NCI-H2107 (cell line): ENCODE measurements at places on chromosomes 4 and X.
A peak's percentile ranks its signal among the peaks of the same experiment; 100 is the strongest.

GRCh38 chr4:106261980-106262379 is 54.0 kb downstream of the TBCK start:
- DNase-seq, result no peak

DNA sequence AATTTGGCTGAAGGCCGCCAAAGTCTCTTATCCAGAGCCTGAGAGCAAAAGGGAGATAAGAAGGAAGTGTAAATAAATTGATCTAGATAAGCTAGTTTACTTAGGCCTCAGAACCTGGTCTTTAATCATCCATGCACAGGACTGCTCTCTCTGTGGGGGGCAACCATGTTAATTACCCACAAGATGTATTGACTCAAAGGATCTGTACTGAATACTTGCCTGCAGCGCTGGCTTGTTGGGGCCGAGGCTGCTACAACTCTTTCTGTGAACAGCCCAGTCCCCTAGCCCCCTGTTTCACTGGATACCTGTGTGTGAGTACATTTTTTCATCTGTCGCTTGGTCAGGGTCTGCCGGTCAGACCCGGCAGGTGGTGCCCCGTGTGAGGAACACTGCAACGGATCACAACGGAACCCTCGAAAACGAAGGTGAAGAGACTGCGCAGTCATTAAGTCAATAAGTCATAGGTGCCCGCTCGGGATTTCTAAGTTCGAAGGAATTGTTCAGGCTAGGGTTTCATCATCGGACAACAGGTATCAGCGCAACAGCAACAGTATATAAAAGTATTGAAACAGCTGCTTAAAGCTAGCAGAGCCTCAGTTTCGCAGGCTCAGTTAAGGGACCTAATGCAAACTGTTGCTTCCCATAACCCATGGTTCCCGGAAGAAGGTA is 8.3 kb downstream of the MAGEA11 start:
- DNase-seq, result no peak

GRCh38 chrX:50093625-50094024 is 107.2 kb downstream of the AKAP4 start:
- DNase-seq, result no peak

GRCh38 chr4:123304151-123304964 is 92.2 kb upstream of the SPRY1 start:
- DNase-seq, result peak; percentile 29

GRCh38 chr4:97665553-97665952 is 477.7 kb downstream of the STPG2 start:
- no peak for DNase-seq

DNA sequence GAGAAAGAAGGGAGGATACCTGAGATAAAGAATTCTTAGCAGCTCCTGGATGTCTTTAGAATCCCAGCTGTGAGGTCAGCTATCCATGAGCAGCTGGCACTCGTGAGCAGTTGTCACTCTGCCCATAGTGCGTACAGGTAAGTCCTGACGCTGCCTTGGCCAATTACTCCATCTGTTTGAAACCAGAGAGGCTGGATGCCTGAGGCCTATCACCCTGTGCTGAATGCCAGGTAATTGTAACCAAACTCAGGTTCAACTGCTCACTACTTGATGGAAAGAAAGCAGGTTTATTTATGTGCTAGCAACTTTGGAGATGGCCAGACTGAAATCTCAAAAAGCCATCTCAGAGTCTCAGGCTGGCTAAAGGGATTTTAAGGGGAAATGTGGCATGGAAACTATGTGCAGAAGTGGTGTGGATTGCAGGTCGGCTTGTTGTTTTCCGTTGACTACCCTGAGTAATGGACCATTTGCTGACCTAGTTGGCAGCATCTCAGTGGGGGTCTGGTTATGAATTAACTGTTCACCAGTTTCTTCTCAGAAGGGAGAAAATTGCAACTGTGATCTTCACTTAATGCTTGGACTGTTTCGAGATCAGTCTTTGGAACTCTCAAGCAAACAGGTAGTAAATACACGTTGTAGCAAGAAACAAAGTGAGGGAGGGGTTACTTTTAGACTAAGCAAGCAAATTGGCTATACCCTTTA is 1614.0 kb upstream of the PCDH10 start:
- no peak for DNase-seq

DNA sequence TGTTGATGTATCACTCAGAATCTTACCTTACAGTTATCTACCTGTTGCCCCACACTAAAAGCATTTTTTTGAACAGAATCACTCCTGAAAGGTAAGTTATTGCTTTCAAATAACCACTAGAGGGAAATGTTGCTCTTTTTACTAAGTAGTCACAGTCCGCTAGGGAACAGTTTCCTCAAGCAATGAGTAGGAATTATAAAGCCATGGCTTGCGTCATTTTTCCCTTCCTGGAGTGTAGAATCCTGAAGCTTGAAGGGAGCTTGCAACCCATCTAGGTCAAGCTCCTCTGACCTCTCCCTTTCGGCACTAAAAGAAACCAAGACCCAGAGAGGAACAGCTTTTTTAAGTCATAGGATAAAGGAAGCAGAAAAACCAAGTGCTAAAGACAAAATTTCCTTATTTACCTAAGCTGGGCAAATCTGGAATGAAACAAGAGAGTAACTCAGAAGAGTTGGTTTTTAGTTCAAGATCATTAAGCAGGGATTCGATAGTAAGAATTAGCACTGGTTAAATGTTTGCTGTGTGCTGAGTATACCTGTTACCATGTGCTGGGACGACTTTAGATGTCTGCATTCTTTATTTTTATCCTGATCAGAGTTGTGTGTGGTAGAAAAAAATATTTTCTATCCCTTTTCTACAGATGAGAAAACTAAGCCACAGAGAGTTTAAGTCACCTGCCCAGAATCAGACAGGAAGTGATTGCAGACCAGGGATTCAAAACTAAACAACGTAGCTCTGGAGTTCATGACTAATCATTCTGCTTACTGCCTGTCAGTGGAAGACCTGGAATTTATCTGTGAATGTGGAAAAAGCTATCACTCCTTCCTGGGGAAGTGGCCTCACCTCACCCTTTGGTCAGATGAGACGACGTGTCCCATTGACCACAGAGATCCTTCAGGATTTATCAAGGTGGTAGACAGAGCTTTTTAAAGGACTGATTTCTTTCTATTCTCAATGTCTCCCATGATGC is 631.5 kb downstream of the RAB28 start:
- DNase-seq, result peak; percentile 7

- no peak for DNase-seq
Measured at GRCh38 chrX:10484683-10485247, 135.6 kb downstream of the MID1 start.

GRCh38 chr4:92359491-92359890 is 55.7 kb downstream of the GRID2 start:
- no peak for DNase-seq

DNA sequence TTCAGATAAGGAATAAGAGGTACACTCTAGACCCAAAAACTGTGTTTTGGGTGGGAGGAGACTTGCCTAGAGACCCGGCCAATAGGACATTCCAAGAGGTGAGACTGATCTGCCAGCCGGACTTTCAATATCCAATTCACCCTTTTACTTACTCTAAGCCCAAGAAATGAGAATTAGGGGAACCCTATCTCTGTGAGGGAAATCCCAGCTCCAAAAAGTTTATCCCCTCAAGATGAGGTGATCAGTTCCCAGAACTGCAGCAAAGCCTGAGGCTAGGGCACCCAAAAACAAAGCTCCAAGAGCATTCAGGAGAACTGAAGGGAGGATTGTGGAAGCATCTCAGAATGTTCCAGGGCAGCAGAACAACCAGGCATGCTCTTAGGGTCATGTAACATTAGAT is 251.7 kb downstream of the PTTG2 start:
- DNase-seq, result no peak

- no peak for DNase-seq
Measured at GRCh38 chr4:85790582-85790981, 315.6 kb downstream of the ARHGAP24 start.

DNA sequence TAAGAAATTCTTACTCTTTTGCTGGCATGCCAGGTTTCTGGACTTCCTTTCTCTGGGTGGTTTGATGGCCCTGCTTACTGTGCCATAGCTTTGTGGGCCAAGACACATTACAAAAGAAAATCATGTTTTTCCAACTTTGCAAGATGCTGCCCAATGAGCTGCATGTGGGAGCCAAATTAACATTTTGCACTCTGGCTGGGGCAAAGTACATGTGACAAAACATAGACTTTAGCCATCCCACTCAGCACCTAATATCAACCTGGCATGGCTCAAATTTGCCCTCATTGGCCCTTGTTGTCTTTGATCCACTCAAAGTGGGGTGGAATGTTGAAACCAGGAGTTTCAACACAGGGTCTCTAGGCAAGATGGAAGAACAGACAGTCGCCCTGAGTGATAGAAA is 40.0 kb upstream of the DYNLT3 start:
- no peak for DNase-seq

DNA sequence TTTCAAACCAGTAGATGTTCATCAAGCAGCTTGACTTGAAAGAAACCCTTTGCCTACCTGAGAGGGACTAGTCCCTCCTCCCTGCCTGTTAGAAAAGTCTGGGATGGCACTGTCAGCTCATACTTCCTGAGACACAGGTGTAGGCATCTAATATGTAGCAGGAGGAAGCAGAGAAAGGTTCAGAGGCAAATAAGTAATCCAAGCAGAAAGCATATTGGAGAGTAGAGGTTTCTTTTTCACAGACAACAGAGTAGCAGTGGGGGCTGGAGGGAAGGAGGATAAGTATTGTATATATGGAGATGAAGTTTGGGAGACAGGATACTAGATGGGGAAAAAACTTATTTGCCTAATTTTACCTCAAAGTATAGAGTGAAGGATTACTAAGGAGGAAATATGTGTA is 81.5 kb downstream of the FNIP2 start:
- no peak for DNase-seq

- DNase-seq, result no peak
Measured at GRCh38 chrX:21047034-21047455, 327.2 kb upstream of the CNKSR2 start.

DNA sequence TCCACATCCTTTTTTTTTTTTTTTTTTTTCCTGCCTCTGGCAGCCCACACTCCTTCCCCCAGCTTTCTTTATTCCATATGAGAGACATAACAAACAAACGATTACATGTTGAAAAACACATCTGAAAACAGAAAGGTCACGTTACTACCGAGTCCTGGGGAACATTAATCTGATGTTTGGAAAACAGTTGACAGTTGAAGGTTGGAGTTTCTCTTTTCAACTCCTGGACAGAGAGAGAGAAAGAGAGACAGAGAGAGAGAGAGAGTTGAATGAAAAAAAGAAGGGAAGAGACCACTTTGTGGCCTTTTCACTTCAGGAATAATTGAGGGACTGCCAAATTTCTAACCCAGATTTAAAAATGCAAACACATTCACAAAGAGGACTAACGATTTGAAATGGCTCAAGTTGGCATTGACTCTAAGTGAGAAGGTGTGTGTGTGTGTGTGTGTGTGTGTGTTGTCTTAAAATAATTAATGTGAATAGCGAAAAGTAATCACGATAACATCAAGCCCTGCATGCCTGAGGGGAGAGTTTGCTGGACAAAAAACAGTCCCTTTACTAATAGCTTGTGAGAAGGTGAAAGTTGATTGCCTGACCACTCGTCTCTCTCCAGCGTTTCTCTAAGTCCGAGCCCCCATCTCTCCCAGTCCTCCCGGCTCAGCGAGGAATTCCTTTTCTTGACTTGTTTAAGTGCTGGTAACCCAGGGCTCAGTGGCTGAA is 67.3 kb downstream of the FBXO8 start:
- no peak for DNase-seq

DNA sequence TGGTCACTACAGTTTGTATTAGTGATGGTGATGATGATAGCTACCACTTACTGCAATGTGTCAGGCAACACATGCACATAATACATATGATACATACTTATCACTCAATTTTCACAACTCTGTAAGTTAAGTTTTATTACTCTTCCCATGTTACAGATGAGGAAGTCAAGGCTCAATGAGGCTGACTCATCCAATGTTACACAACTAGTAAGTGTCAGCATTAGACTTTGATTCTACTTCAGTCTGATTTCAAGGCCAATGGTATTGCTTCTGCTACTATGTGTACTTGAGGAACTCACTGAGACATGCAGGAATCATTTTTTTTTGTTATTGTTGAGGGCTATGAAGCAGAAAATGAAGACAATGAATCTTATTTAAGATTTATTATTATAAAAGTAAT is 96.4 kb upstream of the TRPC5OS start:
- DNase-seq, result no peak

DNA sequence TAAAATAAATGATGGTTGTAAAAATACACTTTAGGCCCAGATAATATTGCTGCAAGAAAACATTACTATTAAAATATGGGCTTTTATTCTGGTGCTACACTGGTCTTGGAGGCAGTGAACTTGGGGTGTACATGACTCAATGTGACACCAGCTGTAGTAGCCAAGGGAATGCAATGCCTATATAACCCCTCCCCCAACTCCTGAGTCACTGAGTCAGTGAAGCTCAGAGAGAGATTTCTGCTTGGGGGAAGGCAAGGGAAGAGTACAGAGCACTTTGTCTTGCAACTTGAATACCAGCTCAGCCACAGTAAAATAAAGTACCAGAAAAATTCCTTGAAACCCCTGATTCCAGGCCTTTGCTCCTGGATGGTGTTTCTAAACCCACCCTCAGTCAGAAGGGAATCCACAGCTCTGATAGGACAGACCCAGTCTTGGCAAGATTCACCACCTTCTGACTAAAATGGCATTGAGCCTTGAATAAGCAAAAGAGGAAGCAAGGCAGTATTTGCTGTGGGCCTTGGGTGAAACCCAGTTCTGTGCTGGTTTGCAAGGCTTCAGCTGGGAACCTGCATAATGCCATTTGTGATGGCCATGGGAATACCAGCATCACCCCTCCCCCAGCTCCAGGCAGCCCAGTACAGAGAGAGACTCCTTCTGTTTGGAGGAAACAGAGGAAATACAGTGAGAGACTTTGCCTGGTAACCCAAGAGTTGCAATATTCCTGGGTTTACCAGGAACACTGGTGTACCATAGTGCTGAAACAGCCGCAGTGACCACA is 209.9 kb downstream of the IQCM start:
- no peak for DNase-seq

DNA sequence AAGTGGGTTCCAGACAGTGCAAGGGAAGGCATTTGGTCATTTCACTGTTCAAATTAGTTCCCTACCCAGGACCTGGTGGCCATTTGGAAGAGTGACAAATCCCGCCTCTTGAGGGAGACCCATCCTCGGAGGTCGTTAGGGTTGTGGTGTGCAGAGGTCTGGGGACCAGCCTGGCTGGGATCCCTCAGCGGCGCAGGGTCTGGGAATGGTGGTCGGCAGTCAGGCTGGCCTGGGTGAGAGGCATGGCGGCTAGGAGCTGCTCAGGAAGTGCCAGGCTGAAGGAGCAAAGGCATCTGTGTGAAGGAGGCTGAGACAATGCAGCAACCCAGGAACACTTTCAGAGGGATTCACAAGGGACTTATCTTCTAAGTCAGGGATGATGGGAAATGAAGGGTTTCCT is 6.7 kb downstream of the NLGN3 start:
- DNase-seq, result no peak

- no peak for DNase-seq
Measured at GRCh38 chr4:184268584-184269160, 51.0 kb upstream of the ENPP6 start.

DNA sequence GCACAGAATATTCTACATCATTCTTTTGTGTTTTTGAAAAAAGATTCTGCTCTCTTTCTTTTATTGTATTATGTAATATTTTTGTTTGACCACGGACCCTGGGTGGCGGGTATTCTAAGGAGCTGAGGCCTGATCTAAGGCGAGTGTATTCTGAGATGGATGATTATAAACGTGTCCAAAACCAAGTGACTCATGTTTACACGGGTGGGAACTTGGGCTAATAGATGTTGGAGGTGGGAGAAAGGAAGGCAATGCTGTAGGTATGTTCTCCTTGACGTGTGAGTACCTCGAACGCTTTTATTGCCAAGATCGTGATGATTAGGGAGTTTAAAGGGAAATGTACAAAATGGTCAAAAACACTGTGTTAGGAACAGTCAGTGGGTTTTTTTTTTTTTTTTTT is 188.9 kb upstream of the FAT1 start:
- DNase-seq, result no peak
